AG04450 (cell line): ENCODE measurements at places on chromosomes 3 and 15.

DNA sequence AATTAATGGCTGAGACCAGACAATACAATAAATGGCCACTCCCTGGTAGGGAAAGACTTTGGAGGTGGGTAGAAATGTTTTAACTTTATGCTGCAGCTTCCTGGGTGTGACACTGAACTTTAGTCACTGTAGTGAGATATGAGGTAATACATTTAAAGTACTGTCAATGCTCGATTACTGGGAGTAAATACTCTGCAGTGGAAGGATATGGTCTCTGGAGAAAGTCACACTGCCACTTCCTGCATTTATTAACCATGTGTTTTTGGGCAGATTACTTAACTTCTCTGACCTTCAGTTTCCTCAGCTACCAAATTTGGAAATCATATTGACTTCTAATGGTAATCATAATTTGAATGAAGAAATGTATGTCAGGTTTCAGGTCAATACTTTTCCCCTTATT is 317.1 kb upstream of the TGFBR2 start:
- no peak for DNase-seq

DNA sequence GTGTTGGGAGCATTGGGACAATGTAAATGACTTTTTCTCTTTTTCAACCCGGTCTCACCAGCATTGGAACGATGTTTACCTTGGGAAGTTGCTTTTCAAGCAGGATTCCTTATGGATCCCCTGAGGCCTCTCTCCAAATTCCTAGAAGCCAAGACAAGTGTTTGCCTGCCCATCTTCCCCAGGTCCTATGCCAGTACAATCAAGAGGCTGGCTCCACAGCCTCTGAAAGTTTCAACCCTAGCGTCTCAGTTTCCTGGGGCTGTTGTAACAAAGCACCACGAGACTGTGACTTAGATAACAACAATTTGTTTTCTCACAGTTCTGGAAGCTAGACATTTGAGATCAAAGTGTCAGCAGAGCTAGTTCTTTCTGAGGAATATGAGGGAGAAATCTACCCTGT is 347.2 kb upstream of the UMPS start:
- DNase-seq, result no peak

DNA sequence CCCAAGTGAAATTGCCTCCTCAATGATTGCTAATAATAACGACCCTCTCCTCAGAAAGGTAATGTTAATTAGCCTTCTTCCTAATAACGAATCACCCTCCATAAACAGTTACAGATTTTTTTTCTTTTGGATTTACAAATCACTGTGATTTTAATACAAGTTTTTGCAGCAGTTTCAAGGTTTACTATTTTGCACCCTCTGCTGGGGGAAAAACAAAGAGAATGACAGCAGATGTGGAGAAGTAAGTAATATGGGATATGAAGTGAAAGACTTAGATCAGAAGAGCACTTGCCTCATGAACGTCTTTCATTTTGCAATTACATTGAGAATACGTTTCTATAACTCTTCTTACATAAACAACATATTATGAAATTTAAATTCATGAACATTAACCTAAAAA is 16.1 kb upstream of the CNTN3 start:
- DNase-seq, result no peak

GRCh38 chr15:75153087-75153486 is 48.6 kb upstream of the C15orf39 start:
- no peak for DNase-seq

DNA sequence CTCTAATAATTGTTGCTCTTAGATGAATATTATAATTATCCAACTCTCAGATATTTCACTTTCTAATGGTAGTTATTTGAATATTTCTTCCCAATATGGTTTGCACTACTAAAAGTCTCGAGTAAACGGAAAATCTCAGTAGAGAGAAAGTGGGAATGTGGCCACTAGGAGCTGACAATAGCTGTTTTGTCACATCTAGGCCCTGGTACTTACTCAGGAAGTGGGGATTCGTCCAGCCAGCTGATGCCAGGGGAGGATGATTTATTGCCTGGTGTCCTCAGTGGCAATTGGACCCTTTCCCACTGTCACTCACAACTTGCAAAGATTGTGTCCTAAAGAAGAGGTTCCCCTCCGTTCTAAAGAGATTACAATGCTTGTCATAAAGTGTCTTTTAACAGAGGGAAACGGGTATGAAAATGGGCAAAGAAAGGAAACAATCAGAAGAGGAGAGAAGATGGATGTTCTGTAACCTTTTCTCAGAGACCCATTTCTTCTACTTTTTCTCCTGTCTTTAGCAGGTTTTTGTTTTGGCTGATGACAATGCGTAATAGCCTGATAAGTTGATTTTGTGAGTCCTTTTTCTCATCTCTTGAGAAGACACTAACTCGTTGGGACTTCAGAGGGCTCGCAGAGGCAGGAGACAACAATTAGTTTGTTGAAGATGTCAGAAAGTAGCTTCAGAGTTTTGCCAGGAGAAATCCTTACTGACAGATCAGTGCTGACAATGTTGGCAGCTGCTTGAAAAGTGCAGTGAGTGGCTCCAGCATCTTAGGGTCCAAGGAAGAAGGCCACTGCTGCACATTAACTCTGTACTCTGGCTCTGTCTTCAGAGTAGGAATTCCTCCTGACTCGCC is 320.6 kb downstream of the MECOM start:
- DNase-seq, result no peak

GRCh38 chr3:152352554-152352953 is 83.8 kb downstream of the MBNL1 start:
- no peak for DNase-seq

- no peak for DNase-seq
Measured at GRCh38 chr3:123755501-123755900, 128.6 kb downstream of the MYLK start.

DNA sequence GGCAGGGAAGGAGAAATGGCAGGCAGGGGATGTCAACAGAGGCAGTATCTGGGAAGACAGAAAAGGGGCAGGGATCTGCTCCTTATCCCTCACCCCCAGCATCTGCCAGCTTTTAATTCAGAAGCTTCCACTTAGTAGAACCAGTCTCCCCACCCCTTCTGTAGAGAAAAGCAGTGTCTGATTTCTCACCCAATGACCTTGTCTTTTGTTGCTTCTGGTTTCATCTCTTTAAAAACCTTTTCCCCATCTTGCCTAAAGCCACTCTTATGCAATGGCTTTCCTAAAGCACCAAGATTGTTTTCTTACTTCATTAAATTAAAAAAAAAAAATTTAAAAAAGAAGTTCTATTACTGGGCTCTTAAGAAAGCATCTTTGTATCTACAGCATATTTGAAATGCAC is 27.8 kb downstream of the ARHGEF3 start:
- DNase-seq, result no peak

DNA sequence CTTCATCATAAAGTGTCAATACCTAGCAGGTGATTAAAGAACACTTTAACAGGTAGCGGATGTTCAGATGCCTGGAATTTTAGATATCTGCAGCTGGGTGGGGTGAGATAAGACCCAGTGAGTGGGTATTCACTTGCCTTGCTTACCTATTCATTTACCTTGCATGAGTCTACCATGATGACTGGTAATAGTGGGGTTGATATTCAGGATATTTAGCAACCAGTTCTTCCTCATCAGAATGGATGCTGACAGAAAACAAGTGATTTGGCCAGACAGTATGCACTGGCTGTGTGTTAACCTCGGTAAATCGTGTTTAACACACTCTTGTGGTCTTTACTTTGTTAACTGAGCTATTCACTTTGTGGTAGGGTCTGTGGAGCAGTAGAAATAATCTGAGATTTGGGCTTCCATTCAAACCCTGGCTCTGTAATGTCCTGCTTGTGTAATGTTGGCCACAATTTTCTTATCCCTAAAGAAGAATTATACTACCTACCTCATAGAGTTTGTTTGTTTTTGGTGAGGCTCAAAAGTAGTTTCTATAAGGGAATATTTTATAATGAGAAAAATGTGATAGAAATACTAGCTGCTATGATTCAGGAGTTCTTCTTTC is 391.9 kb upstream of the TBL1XR1 start:
- DNase-seq, result no peak

DNA sequence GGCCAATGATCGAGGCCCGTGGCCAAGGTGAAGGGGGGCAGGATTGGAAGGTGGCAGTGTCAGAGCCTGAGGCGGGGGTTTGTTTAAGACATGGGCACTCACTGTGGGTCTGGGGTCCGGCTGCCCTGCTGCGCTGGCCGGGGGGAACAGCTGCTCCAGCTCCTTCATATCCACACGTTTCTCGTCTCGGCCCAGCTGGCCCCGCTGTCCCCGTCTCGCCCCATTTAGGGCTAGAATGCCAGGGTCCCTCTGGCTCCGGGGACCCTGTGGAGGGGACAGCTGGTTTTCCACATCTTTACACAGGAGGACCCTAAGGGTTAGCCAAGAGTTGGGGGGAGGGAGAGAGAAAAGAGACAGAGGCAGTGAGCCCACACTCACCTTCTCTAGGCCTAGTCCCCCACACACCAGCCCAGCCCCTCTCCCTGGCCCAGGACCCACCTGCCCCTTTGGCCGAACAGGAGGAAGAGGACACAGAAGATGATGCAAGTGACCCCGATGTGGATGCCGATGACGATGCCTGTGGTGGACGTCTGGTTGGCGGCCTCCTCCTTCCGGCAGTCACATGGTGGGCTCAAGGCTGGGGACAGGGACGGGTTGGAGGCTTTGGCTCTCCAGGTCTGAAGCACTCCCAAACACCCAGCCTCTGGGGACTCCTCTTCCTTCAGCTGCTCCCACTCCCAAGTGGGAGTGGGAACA is 25.0 kb downstream of the RNU5B-1 start:
- no peak for DNase-seq
